ENCODE measurements at places on chromosomes 1 and 21.

DNA sequence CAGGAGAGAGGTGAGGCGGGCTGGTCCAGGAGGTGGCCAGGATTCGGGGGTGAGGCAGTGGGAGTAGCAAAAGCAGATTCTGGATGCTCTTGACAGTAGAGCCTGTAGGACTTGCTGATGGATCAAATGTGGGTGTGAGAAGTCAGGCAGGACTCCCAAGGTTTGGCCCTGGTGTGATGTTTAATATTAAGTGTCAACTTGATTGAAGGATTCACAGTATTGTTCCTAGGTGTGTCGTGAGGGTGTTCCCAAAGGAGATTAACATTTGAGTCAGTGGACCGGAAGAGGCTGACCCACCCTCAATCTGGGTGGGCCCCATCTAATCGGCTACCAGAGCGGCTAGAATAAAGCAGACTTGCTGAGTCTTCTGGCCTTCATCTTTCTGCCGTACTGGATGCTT is 6.8 kb upstream of the RAB4A start:
- no peak for DNase-seq

DNA sequence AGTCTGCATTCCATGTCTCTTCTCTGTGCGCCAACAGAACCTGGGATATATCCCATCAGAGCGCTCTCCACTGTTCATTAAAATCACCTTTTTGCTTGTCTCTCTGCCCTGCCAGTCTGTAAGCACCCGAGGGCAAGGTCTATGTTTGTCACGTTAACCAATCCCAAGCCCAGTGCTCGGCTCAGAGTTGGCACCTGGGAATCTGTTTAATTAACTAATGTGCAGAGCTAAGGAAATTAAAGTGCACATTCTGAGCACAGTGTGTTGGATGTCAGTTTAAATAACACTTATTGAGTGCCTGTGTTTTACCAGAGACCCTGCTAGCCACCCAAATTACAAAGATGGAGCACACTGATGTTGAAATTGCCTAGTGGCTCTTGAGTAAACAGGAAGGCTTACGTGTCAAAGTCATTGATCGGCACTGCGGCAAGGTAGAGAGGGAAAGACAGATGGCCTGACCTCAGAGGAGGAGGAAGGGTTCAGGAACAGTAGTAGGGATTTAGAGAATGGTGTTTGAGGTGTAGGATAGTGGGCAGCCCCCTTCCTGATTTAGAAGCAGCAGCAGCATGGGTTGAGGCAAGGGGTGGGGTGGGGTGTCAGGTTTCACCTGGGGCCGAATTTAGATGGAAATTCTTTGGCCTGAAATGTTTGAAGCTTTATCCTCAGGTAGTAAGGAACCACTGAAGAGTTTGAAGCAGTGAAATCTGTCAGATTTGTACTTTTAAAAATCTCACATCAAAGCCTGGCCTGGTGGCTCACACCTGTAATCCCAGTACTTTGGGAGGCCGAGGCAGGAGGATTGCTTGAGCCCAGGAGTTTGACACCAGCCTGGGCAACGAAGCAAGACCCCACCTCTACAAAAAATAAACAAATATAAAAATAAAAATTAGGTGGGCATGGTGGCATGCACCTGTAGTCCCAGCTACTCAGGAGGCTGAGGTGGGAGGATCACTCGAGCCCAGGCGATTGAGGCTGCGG is 7.7 kb downstream of the ARMH1 start:
- DNase-seq = no peak

- DNase-seq = no peak
Observed at GRCh38 chr21:44019568-44019958, 7.5 kb downstream of the TRAPPC10 start.

DNA sequence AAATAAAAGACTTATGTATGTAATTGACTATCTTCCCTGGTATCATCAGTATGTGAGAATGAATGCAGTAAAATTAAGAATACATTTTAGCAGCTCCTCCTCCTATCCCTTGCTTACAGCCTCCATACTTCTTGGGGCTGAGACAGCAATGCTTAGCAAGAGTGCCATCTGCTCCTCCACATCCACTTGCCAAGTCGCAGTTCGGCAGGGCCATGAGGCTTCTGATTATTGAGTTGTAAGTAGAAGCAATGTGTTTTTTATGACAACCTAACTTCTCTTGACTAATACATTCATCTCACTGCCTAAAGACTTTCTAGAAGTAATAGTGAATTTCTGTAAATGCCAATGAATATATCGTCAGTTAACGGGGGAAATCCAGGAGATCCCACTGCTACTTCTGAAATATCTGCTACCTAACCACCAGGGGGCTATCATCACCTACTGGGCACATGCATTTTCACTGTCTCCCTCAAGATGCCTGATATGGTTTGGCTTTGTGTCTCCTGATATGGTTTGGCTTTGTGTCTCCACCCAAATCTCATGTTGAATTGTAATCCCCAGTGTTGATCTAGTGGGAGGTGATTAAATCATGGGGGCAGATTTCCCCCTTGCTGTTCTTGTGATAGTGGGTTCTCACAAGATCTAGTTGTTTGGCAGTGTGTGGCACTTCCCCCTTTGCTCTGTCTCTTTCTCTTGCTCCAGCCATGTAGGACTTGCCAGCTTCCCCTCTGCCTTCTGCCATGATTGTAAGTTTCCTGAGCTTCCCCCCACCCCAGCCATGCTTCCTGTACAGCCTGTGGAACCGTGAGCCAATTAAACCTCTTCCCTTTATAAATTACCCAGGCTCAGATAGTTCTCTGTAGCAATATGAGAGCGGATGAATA is 59.6 kb downstream of the EXTL2 start:
- no peak for DNase-seq

GRCh38 chr1:96048572-96049212 is 672.9 kb upstream of the PTBP2 start:
- no peak for DNase-seq

DNA sequence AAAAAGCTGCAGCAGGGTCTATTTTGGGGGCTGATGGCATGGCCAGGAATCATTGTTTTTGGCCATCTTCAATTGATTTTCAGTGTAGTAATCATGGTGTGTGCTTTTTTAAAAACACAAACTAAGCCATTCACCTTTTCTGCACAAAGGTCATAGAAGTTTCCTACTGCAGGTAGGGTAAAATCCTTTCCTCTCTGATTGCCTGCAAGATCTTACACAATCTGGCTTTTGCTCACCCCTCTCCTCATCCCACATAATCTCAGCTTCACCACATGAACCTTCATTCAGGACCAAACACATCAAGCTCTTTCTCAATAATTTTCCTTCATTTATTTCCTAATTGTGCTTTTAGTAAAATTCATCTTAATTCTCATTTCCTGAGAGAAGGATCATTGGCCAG is 38.3 kb upstream of the GBP5 start:
- DNase-seq = no peak

GRCh38 chr1:164695956-164696665 is 137.1 kb downstream of the PBX1 start:
- no peak for DNase-seq

- DNase-seq = no peak
Observed at GRCh38 chr1:198102454-198102827, 54.4 kb upstream of the NEK7 start.

- no peak for DNase-seq
Observed at GRCh38 chr1:16348414-16349182, 3.7 kb downstream of the FBXO42 start.

DNA sequence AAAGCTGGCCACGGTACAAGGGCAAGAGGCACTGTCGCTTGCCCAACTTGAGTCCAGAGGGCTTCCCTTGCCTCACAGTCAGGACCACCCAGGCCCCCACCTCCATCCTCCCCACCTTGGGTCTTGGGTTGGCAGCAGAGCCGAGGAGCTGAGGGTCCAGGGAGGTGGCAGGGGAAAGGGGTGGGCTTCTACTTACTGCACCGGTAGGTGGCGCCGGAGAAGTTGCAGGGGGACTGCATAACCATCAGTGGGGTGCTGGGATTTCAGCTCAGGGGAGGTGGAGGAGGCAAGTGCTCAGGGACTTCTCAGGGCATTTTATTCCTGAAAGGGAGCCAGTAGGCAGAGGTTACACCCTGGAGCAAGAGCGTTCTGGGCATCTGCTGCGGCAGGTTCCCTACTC is 44.0 kb downstream of the TRIM62 start:
- DNase-seq = peak; percentile 27
